Pancreas (tissue), 10 donors: ENCODE measurements at places on chromosomes 6 and 20. TPM values are rescaled to one million over a fixed set of nuclear protein-coding genes. Genes with fewer than 3 reads are reported as not detected.
A peak's percentile ranks its signal among the peaks of the same experiment; 100 is the strongest.

DNA sequence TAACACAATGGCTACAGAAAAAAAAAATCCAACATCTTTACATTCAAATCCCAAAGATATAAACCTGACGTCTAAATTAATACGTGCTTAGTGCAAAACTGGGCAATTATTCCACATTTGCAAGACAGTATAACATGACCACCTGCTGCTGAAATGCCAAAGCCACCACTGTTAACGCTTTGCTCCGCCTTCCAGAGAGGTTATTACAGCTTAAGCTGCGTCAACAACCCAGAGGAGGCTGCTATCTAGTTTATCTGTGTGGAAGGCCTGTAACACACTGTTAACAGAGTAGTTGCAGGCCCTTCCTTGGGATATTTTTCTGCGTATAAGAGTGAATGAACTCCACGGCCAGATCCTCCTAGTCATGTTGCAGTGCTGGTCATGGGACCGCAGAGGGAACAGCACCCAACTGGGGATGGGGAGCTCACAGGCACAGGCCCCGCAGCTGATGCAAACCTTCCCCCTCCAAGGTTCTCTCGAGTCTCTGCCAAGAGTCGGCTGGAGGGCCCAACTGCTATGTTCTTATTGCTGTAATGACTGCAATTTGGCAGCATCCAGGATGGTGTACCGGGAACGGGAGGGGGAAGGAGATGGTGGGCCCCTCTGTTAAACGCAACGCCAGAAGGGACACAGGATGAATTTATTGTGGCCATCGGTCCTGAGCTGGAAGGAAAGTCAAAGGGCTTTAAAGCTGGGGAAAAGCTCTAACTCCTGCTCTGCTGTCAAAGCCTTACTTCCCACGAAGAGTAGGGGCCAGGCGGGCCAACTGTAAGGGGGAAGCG is 993 bp upstream of the NCOA7 start:
- peak; percentile 57 for DNase-seq

DNA sequence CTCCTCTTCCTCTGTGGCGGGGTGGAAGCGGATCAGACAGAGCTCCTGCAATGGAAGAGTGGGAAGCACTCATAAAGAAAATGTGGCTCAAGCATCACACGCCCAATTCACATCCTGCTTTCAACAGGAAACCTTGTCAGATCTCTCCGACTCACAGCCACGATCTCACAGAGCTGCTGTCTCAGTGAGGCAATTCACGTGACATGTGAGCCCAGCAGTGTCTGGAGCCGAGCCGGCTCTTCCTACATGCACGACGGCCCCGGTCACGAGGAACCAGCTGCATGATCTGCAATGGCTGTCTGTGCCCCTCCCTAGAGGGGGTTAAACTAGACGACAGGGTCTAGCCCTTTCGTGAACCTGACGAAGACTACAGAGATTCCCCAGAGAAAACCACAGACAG is 29.5 kb upstream of the TCFL5 start:
- no peak for DNase-seq

DNA sequence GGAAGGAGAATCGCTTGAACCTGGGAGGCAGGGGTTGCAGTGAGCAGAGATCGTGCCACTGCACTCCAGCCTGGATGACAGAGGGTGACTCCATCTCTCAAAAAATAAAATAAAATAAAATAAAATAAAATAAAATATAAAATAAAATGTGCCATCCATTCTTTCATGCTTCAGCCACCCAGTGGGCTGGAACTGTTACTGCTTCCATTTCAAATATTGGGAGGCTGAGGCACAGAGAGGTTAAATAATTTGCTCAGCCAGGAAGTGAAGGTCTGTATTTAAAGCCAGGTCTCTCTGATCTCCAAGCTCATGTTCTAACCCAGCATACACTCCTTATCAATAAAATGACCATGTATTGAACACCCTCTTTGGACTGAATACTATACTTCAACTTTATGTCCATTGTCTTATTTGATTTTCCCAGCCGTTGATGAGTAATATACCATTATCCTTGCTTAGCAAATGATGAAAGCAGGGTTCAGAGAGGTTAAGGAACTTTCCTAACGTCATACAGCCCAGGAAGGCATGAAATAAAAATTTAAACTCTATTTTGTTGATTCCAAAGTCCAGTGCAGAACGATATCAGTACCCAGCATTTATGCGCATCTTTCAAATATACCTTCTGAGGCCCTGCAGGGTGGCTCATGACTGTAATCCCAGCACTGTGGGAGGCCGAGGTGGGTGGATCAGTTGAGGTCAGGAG is 25.8 kb upstream of the SLC9A8 start:
- no peak for DNase-seq

- no peak for DNase-seq
Observed at GRCh38 chr6:39075010-39075686, 26.6 kb downstream of the GLP1R start.

DNA sequence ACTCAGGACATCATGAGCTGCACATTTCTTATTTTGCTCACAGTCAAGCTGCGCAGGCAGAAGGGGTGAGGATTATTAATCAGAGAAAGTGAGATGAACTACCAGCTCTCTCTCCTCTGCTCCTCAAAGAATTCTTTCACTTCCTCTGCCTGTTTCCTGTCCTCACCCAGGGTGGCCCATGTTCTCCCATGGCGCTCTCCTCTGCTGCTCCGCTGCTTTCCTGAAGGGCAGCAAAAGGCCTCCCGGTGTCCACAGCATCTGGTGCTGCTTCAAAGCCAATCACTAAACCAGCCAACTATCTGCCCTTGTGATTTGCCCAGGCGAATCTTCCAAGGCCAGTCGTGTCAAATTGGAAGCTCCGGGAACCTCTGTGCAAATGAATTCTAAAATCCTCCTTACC is 324.2 kb downstream of the TPBG start:
- DNase-seq, result no peak

DNA sequence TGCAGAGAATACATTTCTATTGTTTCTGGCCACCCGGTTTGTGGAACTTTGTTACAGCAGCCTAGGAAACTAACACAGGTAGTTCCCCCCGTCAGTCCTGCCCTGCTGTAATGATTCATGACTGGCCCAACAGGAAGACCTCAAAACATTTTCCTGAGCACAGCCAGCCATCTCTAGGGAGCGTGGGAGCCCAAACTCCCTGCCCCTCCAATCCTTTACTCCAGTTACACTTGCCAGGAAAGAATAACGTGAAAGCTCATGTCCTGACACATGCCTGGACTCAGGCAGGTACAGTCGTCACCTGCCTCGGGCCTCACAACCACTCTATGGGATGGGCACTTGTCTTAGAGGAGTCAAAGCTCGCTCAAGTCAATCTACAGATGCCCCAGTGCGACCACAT is 8.4 kb downstream of the TXNDC5 start:
- DNase-seq, result no peak

DNA sequence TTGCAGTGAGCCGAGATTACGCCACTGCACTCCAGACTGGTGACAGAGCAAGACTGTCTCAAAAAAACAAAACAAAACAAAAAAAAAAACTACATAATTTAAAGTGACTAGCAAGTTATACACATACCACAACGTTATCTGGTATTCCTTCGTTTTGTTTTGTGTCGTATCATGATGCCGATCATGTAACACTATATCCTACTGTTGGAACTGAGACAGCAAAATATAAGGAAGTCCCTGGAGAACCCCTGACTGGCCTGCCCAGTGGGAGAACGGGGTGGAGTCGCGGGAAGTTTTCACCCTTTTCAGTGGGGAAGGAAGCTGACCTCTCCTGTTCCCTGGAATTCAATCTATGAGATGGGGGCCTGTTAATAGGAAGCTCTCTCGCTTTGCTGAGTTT is 15.1 kb downstream of the SOX4 start:
- DNase-seq, result no peak

- no peak for DNase-seq
Observed at GRCh38 chr6:454148-454991, 62.8 kb downstream of the IRF4 start.

GRCh38 chr6:121539439-121539838 is 104.0 kb downstream of the GJA1 start:
- DNase-seq, result no peak

DNA sequence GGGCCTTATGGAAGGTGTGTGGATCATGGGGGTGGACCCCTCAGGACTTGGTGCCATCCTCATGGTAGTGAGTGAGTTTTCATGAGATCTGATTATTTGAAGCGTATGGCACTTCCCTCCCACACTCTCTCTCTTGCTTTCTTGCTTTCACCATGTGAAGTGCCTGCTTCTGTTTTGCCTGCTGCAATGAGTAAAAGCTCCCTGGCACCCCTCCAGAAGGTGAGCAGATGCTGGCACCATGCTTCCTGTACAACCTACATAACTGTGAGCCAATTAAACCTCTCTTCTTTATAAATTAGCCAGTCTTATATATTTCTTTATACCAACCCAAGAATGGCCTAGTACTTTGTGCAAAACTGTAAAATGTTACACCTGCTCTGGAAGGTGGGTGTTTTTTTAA is 396.8 kb upstream of the HS3ST5 start:
- no peak for DNase-seq

DNA sequence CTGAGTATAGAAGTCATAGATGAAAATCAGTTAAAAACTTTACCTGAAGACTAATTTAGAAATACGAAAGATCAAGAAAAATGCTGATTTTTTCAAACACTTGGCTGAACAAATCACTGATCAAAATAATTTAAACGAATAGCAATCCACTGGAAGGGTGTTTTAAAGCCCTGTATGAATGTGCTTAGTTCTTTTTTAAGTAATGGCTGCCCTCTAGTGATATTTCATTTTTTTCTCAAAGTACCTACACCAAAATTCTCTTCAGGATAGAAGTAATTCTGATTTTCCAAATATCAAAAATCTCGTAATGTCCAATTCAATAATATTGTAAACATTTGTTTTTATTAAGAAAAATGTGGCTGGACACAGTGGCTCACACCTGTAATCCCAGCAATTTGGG is 32.5 kb downstream of the AKAP7 start:
- no peak for DNase-seq

DNA sequence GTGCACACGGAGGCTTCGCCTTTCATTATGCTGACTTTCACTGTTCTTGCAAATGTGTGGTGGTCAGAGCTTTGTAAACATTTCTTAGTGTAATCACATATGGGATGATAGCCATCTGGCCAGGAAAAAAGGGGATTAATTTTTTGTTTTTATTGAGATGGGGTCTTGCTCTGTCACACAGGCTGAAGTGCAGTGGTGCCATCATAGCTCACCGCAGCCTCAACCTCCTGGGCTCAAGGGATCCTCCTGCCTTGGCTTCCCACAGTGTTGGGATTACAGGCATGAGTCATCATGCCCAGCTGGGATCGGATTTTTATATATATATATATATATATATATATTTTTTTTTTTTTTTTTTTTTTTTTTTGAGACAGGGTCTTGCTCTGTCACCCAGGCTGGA is 11.0 kb upstream of the TIAM2 start:
- no peak for DNase-seq

DNA sequence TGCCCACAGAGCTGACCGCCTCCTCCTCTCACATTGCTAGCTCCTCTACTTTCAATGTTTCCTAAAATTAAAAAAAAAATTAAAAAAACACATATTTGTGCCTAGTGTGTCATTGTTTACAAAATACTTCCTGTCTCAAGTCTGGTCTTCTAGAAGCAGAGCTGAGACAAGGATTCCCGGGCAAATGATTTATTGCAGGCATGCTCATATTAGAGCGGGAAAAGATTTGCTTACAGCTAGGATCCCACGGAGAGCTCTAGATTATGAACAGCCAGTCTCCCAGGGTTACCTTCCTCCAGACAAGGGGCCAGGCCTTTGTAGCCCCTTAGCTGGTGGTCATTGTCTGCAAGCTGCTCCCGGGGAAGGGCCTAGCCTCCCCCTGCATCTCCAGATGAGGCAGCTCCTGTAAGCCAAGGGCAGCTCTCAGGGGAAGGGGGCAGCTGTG is 9.4 kb downstream of the PACSIN1 start:
- DNase-seq, result no peak

DNA sequence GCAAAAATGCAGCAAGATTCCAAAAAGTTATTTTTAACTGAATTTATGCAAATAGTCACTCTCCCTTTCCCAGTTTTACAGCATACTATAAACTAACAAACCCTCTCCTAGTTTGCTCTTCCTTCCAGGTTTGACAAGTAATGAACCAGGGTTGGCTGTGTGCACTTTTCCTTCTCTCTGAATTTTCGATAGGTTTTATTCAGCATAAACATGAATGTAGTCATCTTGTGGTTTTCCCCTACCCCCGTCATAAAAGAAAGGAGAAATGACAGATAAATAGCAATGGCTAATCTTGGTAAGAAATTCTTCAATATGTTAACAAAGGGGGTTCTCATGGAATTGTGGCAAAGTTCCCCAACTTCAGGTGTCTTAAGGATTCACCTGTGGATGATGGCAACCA is 26.3 kb downstream of the PRDM1 start:
- DNase-seq, result no peak

DNA sequence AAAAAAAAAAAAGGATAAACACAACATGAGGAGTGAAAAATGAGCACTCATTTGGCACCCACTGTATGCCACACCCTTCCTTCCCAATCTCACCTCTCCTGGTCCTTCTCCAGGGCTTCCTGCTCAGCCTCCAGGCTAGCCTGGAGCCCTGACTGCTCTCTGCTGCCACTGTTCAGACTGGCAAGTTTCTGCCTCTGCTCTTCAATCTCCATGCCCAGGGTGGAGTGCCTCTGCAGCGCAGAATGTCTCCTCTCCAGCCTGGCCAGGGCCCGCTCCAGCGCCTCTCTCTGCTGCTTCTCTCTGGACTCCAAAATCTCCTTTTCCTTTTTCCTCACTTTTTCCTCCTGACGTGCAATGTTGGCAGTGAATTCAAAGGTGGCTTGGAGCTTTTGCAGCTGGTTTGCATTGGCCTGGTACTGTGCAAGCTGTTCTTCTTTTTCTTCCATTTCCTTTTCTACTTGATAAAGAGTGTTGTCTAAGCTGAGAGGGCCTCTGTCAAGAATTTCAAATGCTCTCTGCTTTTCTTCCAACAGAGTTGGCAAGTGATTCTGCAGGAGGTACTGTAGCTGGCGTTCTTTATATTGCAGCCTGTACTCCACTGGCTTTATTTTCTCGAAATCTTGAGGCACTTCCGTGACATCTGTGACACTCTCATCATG is 194.4 kb downstream of the KIF16B start:
- no peak for DNase-seq

DNA sequence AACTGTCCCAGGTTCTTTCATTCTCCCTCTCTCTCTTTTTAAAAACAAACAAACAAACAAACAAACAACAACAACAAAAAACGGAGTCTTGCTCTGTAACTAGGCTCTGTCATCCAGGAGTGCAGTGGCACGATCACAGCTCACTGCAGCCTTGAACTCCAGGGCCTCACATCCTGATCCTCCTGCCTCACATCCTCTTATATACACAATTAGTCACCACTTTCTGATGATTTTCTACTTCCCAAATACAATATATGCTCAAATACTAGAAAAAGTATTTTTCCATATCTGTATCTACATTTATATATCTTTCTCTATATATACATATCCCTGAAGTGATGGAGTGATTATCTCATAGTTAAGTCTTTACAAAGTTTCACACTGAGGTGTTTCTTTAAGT is 170.7 kb downstream of the EPHA7 start:
- no peak for DNase-seq

GRCh38 chr20:25280574-25281535 is 33.0 kb downstream of the PYGB start:
- peak; percentile 75 for DNase-seq

PNLDC1 gene
- 0.43 TPM for total RNA-seq

CPNE5 gene
- total RNA-seq, result 0.28 TPM

TGM3 gene
- 0.09 TPM for total RNA-seq

HCK gene
- total RNA-seq, result 1.5 TPM

LRRC73 gene
- 0.84 TPM for total RNA-seq

CLDN20 gene
- total RNA-seq, result not detected

MEP1A gene
- 0.38 TPM for total RNA-seq

UNC5CL gene
- total RNA-seq, result 33.9 TPM

LHFPL5 gene
- 4.2 TPM for total RNA-seq

SMOC2 gene
- total RNA-seq, result 5.8 TPM
